Activated CD4-positive, alpha-beta memory T cell treated with anti-CD3 and anti-CD28 coated beads, Interleukin-2, amount 10 ng/mL, durations not matched to agents 7 days and 5 days (primary cell): ENCODE measurements at places on chromosomes 13 and 19. TPM values are rescaled to one million over a fixed set of nuclear protein-coding genes. Genes with fewer than 3 reads are reported as not detected.
A peak's percentile ranks its signal among the peaks of the same experiment; 100 is the strongest.

- no peak overlapping the region for H3K27ac ChIP-seq
- peaks cover 3% of the 10 kb centered on the region for H3K27me3 ChIP-seq
- H3K36me3 ChIP-seq = peaks cover 18% of the 10 kb centered on the region
- DNase-seq = no peak
- no peak overlapping the region for H3K4me3 ChIP-seq
These were observed 859 bp downstream of the ZNF433 start for GRCh38 chr19:12034620-12035019.

GRCh38 chr13:51286135-51287002 lies 53.1 kb upstream of the SERPINE3 start:
- peak; percentile 79 for DNase-seq
- H3K27me3 ChIP-seq = peaks cover 8% of the 10 kb centered on the region
- no peak overlapping the region for H3K27ac ChIP-seq
- H3K36me3 ChIP-seq = no peaks in the 10 kb centered on the region
- peaks cover 16% of the 10 kb centered on the region for H3K4me1 ChIP-seq

DNA sequence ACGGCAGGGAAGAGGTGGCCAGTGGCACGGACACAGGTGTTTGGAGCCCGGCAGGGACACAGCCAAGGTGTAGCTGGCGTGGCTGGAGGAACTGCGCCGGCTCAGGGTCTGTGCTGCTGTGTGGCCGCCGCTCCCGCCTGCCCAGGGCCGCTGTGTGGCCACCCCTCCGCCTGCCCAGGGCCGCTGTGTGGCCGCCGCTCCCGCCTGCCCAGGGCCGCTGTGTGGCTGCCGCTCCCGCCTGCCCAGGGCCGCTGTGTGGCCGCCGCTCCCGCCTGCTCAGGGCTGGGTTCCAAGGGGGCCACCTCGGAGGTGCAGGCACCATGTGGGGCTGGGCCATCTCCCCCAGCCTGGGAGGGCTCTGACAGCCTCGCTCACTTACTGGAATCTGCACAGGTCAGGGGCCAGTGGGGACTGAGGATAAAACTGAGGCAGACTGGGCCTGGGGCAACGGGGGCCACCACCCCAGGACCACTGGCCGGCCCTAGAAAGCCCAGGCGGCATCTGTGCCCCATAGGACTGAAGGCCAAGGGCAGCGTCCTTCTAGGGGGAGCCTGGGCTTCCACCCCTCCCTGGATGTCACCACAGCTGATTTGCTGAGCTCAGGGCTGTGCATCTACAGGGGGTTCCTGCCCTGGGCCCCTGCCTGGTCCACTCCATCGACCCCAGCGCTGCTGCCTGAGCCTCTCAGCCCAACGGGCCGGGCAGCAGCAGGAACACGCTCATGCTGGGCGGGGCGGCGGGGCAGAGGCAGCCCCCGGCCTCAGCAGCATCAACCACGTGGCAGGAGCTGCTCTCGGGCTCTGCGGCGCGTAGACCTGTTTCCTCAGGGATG lies 21.5 kb downstream of the C13orf46 start:
- H3K4me1 ChIP-seq = peaks cover 4% of the 10 kb centered on the region
- no peaks in the 10 kb centered on the region for H3K27me3 ChIP-seq
- peaks cover 11% of the 10 kb centered on the region for H3K36me3 ChIP-seq
- no peak for DNase-seq
- H3K4me3 ChIP-seq = no peak overlapping the region

GRCh38 chr19:43503501-43504425 lies 783 bp downstream of the PHLDB3 start:
- H3K27me3 ChIP-seq = no peaks in the 10 kb centered on the region
- peak overlapping the region; percentile 97 for H3K27ac ChIP-seq
- DNase-seq = peak; percentile 98
- H3K36me3 ChIP-seq = peaks cover 23% of the 10 kb centered on the region
- peak overlapping the region; percentile 96 for H3K4me3 ChIP-seq

GRCh38 chr13:68714292-68714691 lies 1393.3 kb upstream of the ATXN8OS start:
- H3K4me3 ChIP-seq = no peak overlapping the region
- H3K4me1 ChIP-seq = no peaks in the 10 kb centered on the region
- H3K27ac ChIP-seq = no peak overlapping the region
- no peak for DNase-seq
- H3K27me3 ChIP-seq = no peaks in the 10 kb centered on the region
- no peaks in the 10 kb centered on the region for H3K36me3 ChIP-seq

DNA sequence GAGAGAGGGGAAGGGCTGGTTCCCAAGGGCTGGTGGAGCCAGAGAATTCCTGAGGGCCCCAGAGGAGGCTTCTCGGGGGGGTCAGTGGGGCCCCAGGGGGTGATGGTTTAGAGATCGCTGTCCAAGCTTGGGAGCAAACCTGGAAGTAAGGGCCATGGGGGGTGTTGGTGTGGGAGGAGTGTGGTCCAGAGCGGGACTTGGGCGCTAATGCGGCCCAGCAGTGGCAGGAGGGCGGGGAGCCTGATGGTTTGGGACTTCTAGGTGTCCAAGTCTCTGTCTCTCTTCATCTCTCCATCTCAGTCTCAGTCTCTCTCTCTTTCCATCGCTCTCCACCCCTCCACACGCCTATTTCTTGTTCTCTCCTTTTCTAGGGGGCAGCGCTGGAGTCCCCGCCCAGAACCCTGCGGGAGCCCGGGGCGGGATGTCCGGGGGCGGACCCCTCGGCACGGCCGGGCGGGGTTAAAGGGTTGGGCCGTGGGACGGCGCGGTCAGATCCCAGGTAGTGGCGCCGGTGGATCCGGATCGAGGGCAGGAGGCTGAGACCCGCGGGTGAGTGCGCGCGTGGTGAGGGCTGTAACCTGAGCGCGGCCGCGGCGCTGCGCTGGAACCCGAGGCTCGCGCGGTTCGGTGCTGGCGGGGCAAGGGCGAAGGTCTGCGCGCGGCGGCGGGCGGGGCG lies at the start of gene CYP4F22:
CYP4F22 (plus strand) TSS at position 491 of the 676 bp plus-strand sequence. CDS start 16,812 bp downstream, outside the sequence.
- H3K4me1 ChIP-seq = peaks cover 31% of the 10 kb centered on the region
- peak within 1 kb of the TSS; percentile 46 for H3K4me3 ChIP-seq
- peaks cover 41% of the 10 kb centered on the region for H3K27me3 ChIP-seq
- no peak for DNase-seq
- no peak within 1 kb of the TSS for H3K27ac ChIP-seq

GRCh38 chr19:41415154-41415571 lies 12.0 kb downstream of the B3GNT8 start:
- H3K27me3 ChIP-seq = no peaks in the 10 kb centered on the region
- H3K36me3 ChIP-seq = peaks cover 35% of the 10 kb centered on the region
- no peak overlapping the region for H3K27ac ChIP-seq
- H3K4me3 ChIP-seq = no peak overlapping the region
- peaks cover under 1% of the 10 kb centered on the region for H3K4me1 ChIP-seq

DNA sequence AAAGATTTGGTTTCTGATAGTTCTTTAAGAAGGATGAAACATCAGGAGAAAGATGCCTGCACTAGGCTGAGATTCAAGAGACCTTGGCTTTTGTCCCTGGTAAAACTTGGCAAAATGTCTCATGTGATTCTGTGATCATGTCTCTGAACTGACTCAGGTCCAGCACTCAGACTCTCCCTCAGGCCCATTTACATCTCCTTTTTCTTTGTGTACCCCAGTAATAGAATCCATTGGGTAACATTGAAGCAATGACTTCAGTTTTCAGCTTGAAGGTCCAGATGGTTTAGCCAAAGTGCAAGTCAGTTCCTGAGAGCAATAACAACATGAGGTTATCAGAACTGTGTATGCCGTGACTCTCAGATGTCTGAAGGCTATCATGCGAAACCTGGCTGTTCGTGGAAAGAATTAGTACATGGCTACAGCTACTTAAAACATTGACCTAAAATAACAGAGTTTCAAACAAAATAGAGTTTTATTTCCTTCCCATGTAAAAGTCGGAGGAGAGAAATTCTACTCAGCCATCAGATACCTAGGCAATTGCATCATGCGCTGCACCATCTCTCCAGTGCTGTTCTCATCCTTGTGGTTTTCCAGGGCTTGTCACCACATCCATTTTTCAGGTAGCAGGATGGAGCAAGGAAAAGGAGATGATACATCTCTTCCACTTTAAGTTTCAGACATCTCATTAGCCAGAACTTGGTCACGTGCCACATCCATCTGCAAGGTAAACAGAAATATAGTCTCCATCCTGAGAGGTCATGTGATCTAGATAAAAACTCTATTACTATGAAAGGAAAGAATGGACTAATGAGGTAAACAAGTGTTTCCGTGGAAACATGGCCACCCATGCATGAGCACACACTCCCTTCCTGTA lies 117.3 kb downstream of the POSTN start:
- no peaks in the 10 kb centered on the region for H3K36me3 ChIP-seq
- H3K4me3 ChIP-seq = no peak overlapping the region
- no peak overlapping the region for H3K27ac ChIP-seq
- no peaks in the 10 kb centered on the region for H3K4me1 ChIP-seq

DNA sequence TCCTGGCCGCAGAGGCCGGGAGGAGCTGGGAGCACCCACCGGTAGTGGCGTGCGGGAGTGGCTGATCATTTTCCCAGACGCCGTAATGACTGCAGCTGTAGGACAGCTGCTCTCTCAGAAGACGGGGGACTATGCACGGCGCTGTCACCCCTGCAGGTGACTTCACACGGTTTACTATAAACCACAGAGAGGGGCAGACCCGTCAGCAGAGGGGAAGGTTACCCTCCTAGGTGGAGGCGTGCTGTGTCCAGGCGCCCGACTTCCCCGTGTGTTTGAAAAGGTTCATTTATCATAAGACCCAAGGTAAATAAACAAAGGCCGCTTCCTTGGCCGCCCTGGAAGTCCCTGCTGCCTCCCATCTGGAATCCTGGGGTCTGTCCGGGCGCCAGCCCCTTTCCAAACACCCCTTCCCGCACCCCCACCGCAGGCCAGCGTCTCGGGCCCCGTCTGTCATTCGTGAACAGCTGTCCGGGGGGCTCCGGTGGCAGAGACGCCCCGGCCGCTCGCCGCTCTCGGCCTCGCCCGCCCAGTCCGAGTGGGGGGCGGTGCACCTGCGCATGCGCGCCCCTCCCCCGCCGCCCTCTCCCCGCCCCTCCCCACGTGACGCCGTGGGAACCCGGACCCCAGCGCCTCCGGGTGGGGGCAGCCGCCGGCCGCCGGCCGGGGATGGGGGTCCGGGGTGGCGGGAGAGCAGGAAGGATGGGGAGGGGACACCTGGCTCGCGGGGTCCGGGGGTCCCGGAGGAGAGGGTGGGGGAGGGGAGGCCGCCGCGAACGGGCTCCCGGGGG lies 915 bp downstream of the SHC2 start:
- no peak for DNase-seq
- H3K4me3 ChIP-seq = no peak overlapping the region
- peaks cover 6% of the 10 kb centered on the region for H3K4me1 ChIP-seq
- no peaks in the 10 kb centered on the region for H3K36me3 ChIP-seq
- no peak overlapping the region for H3K27ac ChIP-seq

- peaks cover 13% of the 10 kb centered on the region for H3K27me3 ChIP-seq
- DNase-seq = peak; percentile 66
- H3K4me3 ChIP-seq = peak overlapping the region; percentile 68
- peaks cover 15% of the 10 kb centered on the region for H3K36me3 ChIP-seq
These were observed 1.7 kb downstream of the IRS2 start for GRCh38 chr13:109784590-109785140.

DNA sequence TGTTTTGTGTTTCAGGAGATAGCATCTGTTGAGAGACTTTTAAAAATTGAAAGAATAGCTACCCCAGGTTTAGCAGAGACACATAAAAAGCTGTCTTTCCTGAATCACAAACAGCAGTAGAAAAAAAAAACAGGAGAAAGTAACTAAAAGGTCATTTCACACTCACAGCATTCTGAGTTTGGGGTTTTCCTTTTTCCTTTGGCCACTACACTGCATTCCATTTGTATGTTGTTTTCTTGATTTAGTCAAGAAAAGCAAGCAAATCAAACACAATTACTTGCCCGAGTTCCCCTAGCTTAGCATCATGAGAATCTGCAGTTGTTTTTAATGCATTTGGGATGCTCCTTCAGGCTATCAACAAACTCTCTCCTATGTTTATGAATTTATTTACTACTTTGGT lies 161.0 kb downstream of the KCTD12 start:
- no peaks in the 10 kb centered on the region for H3K4me1 ChIP-seq
- DNase-seq = no peak
- no peak overlapping the region for H3K27ac ChIP-seq
- H3K36me3 ChIP-seq = no peaks in the 10 kb centered on the region
- no peaks in the 10 kb centered on the region for H3K27me3 ChIP-seq
- no peak overlapping the region for H3K4me3 ChIP-seq

- H3K4me1 ChIP-seq = no peaks in the 10 kb centered on the region
- no peak for DNase-seq
- H3K27ac ChIP-seq = peak overlapping the region; percentile 78
- H3K27me3 ChIP-seq = no peaks in the 10 kb centered on the region
These were observed 4.8 kb downstream of the ADPRHL1 start for GRCh38 chr13:113448545-113448884.

DNA sequence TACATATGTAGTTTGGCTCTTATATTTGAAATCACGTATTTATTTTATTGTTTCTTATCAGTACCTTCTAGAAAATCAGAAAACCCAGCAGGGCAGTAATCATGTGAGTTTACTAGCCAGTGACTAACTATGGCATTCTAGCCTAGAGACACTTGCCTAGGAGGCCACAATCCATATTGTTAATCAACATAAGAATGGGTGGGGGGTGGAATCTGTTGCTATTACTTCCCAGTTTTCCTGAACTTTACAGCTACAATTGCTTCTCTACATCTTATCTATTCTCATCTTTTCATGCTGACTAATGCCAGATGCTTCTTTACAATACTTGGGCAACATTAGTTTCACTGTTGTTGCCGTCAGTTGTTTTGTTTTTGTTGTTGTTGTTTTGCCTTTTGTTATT lies 18.7 kb upstream of the ATXN8OS start:
- no peaks in the 10 kb centered on the region for H3K27me3 ChIP-seq
- no peaks in the 10 kb centered on the region for H3K4me1 ChIP-seq
- no peaks in the 10 kb centered on the region for H3K36me3 ChIP-seq
- H3K4me3 ChIP-seq = no peak overlapping the region
- H3K27ac ChIP-seq = no peak overlapping the region

DNA sequence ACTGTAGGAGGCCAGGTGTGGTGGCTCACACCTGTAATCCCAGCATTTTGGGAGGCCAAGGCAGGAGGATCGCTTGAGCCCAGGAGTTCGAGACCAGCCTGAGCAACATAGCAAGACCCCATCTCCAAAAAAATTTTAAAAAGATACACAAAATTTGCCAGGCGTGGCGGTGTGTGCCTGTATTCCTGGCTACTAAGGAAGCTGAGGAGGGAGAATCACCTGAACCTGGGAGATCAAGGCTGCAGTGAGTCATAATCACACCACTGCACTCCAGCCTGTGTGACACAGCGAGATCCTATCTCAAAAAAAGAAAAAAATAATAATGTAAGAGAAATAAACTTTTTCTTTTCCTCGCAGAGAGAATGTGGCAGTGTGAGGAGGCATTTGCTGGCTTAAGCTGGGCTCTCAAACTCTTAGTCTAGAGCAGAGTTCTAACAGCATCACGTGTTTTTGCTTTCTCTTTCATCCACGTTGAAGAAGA lies 21.1 kb downstream of the FAM187B start:
- H3K27ac ChIP-seq = peak overlapping the region; percentile 97
- peaks cover 88% of the 10 kb centered on the region for H3K4me1 ChIP-seq
- peak; percentile 30 for DNase-seq
- peaks cover 19% of the 10 kb centered on the region for H3K36me3 ChIP-seq

- no peak overlapping the region for H3K4me3 ChIP-seq
- no peak overlapping the region for H3K27ac ChIP-seq
- peaks cover 39% of the 10 kb centered on the region for H3K27me3 ChIP-seq
- no peak for DNase-seq
- peaks cover 25% of the 10 kb centered on the region for H3K4me1 ChIP-seq
These were observed 3.8 kb upstream of the RAB20 start for GRCh38 chr13:110565296-110565695.

The KL gene
- total RNA-seq = 0.05 TPM

The ZNF726 gene
- total RNA-seq = 9.7 TPM

The CEACAM4 gene
- not detected for total RNA-seq

The LILRA6 gene
- total RNA-seq = 0.68 TPM

The ZNF584 gene
- 5.2 TPM for total RNA-seq

The FBN3 gene
- not detected for total RNA-seq

The NLRP4 gene
- not detected for total RNA-seq
